CD4-positive, alpha-beta T cell treated with Interleukin-4 for 4 hours (primary cell): ENCODE measurements at places on chromosomes 13 and 19.

DNA sequence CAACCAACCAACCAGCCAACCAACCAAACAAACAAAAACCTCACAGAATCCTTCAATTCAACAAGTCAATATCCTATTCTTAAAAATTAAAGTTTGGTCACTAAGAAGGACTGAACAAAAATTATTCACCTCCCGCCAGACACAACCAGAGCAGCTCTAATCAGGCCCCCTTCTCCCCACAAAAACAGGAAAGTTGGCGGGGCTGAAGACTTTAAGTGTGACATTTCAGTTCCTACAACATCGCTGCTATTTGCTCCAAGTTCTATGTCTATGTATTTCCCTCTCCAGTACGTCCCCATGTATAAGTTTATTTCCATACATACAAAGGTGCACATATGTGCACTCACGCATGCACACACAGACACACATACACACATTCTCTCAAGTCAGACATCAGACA, 32.8 kb upstream of the STK24 start:
- DNase-seq = no peak

DNA sequence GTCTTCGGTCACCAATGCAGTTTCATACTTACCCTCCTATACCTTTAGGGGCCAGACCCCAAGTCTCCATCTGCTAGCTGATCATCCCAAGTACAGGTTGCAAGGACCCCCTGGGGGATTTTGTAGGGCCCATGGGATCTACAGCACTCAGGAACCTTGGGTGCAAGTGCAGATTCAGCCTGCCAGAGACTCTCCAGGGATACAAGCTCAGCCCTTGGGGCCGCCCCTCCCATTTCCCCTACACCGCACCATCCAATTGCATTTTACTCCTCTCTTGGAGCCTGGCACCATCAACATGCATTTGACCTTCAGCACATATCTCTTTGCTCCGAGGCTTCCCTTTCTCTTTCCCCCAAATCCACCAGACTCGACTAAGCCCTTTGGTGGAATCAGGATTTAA, 154.7 kb upstream of the ZNF536 start:
- no peak for DNase-seq

DNA sequence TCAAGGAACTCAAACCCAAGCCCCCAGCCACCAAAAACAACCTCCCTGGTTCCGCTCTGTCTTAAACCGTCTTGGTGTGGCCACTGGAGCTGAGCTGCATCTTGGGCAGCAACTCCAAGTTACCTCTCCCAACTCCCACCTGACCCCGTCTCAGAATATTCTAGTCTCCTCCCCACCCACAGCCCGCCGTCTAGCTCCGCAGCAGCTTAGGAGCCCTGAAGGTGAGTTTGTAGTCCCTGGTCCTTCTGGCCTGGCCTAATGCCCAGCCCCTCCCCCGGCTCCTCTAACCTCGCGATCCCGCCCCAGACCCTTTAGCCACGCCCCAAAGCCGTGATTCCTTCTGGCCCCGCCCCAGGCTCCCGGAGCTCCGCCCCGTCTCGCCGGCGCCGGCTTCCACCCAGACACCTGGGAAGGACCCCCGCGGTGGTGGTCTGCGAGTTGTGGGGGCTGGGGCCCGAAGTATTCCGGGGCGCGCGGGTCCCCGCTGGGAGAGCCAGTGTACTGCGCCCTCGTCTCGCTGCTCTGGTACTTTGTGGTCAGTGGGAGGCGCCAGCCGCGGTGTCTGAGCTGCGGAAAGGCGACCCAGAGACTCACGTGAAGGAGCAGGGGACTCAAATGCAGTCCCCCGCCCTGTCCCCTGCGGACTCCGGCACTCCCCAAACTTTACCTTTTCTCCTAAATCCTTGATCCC, 2.5 kb upstream of the LHB start:
- DNase-seq = peak; percentile 42

GRCh38 chr13:43915451-43915850, 35.7 kb downstream of the LACC1 start:
- DNase-seq = no peak

- peak; percentile 41 for DNase-seq
Observed at GRCh38 chr19:51131780-51132680, 7.3 kb downstream of the SIGLEC9 start.

- no peak for DNase-seq
Observed at GRCh38 chr19:13396250-13397080, 109.8 kb downstream of the CACNA1A start.

DNA sequence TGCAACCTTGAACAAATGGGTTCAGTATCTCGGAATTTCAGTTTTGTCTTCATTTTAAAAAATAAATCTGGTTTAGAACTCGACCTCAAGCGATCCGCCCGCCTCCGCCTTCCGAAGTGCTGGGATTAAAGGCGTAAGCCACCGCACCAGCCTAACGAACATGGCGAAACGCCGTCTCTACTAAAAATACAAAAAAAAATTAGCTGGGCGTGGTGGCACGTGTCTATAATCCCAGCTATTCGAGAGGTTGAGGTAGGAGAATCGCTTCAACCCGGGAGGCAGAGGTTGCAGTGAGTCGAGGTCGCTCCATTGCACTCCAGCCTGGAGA, 571 bp downstream of the ZNF302 start:
- DNase-seq = no peak

DNA sequence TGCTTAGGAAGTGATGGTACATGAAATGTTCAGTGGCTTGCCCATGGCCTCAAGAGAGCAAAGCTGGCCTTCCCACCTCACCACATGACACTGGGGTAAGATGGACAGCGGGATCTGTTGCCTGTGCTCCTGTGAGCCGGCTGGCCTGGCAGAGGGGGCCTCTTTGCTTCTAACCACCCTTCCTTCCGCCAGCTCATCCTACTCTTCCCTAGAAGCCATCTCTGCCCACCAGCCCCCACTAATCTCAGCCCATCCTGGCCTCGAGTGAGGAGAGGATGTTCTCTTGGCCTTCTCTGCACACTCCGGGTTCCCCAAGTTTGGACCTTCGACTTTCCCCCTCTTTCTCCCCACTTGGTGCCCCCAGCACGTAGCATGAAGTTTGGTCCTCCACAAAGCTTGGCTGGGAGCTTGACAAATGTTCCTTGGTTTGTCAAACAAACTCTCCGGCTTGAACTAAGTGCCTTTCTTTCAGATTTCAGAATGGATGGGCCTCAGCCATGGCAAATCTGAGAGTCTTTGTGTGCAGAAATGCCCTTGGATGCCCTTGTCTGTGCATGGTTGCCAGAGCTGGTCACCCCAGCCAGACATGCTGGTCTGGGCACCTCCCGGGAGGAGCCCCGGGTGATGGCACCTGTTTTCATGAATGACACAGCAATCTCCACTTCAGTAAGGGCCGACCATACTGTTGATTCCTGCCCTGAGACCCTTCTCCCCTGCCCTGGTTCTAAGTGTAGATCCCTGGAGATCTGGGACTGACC, 145.5 kb downstream of the URI1 start:
- DNase-seq = no peak

GRCh38 chr13:30976025-30976424, 43.6 kb downstream of the TEX26 start:
- no peak for DNase-seq

- no peak for DNase-seq
Observed at GRCh38 chr13:40031031-40031430, 375.6 kb downstream of the COG6 start.

DNA sequence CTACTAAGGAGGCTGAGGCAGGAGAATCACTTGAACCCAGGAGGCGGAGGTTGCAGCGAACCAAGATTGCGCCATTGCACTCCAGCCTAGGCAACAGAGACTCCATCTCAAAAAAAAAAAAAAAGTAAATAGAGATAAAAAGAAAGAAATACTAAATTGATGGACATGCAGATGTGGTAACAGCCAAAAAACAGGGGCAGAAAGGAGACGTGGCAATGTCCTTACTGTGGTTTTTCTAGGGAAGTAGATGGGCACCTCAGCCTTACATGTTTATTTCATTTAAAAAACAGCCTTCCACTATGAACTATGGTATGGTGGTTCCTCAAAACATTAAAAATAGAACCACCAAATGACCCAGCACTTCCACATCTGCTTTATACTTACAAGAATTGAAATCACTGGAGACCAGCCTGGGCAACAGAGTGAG, 6.5 kb upstream of the EIF3G start:
- no peak for DNase-seq

DNA sequence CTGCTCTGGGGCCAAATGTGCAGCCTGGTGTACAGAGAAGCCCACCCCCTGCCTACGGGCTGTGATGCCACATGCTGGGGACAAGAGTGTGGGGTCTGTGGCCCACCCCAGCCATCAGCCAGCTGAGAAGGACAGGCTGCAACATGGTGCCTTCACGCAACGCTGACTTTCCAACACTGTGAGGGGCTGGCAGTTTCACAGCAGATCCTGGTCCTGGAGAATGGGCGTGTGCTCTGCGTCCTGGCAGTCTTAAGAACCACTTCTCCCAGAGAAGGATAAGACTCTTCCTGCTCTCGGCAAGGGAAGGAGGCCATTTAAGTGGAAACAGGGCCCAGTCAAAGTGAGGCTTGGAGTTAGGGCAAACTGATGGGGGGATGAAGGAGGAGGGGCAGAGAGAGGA, 4.6 kb downstream of the LRRC4B start:
- DNase-seq = no peak

GRCh38 chr19:10352764-10353671, 13.6 kb upstream of the ICAM3 start:
- no peak for DNase-seq

GRCh38 chr19:33895366-33895765, 98.7 kb downstream of the KCTD15 start:
- no peak for DNase-seq

DNA sequence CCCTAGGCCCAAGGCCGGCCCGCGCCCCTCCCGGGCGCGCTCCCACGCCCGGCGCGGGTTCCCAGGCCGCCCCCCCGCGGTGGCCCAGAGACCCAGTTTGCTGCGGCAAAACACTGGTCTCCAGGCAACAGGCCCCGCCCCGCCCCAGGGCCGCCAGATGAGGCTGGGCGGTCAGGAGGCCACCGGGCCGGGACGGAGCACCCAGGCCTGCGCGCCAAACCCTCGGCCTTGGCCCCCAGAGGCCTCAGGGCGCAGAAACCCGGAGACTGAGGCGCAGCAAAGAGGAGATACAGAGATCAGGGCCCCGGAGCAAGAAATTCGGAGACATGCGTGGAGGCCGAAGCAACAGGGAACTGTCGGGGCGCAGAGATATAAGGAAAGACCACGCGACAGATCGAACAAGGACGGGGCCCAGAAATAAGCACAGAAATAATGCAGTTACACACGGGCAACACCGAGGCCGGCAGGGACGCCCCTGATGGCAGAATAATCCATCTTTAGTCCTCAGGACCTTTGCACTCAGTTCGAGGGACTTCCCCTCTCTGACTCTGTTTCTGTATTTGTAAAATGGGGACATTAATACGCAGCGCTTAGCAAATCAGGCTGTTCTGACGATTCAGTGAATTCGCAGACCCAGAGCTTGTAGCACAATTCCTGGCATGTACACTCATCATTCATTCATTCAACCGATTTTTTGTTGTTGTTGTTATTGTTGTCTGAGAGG, 20.8 kb upstream of the ERCC1 start:
- DNase-seq = peak; percentile 87

DNA sequence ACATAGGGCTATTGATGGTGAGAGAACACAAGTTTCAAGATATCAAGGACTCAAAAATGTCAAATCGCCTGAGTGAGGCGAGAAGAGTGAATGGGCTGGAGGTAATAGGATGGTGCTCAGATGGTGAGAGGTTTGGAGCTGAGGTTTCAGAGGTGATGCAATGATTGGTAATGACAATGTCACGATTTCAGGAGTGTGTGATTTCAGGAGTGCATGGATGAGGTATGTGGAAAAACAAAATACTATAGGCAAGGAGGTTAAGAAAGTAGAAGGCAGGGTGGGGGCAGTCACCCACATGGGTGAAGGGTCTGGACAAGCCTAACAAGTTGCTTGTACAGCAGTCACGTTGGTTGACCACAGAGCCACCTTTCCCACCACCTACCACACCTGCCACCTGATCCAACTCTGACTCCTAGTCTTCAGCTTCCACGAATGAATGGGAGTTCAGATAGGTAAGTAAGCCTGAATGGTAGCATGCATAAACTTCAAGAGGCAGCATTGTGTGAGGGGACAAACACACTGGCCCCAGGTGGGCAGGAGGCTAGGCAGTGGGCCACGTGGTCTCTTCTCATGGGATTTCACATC, 71.5 kb downstream of the RUBCNL start:
- DNase-seq = no peak

- no peak for DNase-seq
Observed at GRCh38 chr13:113320226-113320875, 23.3 kb downstream of the LAMP1 start.

DNA sequence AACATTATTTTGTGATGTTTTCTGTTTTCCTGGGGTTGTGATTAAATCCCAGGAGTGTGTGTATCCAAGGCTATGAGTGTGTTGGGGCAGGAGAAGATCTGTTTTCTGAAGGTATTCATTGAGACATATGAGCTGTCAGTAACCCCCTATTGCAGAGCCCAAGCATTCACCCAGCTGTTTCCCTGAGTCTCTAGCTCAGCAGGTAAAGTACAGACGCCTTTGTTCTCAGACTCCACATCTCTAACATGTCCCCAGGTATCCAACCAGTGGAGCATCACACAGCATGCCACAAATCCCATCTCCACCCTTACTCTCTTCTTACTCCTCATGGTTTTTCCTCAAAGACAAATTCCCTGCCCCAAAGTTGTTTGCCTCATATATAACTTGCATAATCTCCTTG, 213.6 kb downstream of the PCDH20 start:
- DNase-seq = no peak

GRCh38 chr13:51541037-51541436, 43.2 kb upstream of the WDFY2 start:
- no peak for DNase-seq

DNA sequence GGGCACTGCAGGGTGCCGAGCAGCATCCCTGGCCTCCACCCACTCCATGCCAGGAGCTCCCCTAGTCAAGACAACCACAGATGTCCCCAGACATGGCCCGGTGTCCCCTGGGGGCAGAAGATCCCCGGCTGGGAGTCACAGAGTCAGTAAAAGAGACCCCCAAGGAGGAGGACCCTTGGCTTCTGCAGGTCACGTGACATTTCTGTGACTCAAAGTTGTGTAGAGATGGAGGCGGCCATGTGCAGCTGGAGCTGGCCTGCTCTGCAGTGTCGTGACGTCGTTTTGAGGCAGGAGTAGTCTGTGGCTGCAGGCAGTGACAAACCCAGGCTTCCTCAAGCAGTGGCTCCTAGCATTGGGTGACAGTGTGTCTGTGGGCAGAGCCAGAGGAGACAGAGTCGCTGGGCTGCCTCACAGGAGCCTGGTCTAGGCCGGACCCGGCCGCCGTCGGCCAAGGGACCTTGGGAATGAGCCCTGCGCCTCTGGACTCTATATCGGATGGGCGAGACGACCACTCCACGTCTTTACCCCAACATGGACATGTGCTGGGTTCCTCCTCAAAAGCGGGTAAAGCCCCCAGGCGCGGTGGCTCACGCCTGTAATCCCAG, 7.7 kb upstream of the DIRAS1 start:
- DNase-seq = no peak

GRCh38 chr13:80100636-80101035, 240.3 kb downstream of the SPRY2 start:
- DNase-seq = no peak

GRCh38 chr13:74174810-74175209, 40.6 kb upstream of the KLF12 start:
- DNase-seq = peak; percentile 14

- DNase-seq = no peak
Observed at GRCh38 chr13:76798037-76798436, 88.2 kb downstream of the KCTD12 start.

- DNase-seq = no peak
Observed at GRCh38 chr13:26480246-26480855, 77.1 kb upstream of the WASF3 start.
